LHCN-M2 (cell line): ENCODE measurements at places on chromosomes 4 and X.
A peak's percentile ranks its signal among the peaks of the same experiment; 100 is the strongest.

DNA sequence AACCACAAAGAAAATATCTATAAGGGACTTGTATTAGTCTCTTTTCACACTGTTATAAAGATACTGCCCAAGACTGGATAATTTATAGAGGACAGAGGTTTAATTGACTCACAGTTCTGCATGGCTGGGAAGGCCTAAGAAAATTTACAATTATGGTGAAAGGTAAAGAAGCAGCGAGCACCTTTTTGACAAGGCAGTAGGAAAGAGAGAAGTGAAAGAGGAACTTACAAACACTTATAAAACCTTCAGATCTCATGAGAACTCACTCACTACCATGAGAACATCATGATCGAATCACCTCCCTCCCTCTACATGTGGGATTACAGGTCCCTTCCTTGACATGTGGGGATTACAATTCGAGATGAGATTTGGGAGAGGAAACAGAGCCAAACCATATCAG, 856.0 kb downstream of the TRAM1L1 start:
- no peak for DNase-seq

- DNase-seq, result peak; percentile 53
Observed at GRCh38 chr4:13455411-13455810, 28.7 kb downstream of the RAB28 start.

- DNase-seq, result no peak
Observed at GRCh38 chr4:76216975-76217814, 3.6 kb upstream of the SCARB2 start.

DNA sequence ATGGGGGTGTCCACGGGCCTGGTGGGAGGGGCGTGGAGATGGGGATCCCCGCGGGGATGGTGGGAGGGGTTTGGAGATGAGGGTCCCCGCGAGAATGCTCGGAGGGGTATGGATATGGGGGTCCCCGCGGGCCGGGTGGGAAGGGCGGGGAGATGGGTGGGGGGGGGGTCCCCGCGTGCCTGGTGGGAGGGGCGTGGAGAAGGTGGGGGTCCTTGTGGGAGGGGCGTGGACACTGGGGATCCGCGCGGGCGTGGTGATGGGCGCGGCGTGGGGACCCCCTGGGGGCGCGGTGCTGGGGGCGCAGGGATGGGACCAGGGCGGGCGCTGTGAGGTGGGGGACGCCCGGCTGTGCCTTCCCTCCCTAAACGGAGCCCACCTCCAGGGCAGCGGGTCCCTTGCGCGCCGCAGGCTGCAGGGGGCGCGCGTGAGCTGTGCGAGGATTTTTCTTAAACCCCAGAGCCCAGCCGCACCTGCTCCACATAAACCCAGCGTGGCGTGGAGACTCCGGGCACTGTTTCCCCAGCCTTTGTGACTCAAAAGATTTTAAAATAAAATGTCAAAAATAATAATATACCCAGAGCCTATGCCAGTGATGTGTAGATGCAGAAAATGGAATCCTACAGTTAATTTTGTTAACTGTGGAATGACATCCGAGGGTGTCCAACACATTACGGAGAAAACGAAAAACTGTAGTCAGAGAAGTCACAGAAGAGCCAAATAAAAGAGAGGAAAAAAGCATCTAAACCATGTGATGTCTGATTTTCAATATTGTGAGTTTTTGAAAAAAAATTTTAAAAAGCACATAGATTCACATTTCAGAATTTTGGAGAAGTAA, 1.5 kb upstream of the ASMTL start:
- peak; percentile 71 for DNase-seq

GRCh38 chr4:6772223-6772928, 10.2 kb upstream of the KIAA0232 start:
- peak; percentile 51 for DNase-seq

DNA sequence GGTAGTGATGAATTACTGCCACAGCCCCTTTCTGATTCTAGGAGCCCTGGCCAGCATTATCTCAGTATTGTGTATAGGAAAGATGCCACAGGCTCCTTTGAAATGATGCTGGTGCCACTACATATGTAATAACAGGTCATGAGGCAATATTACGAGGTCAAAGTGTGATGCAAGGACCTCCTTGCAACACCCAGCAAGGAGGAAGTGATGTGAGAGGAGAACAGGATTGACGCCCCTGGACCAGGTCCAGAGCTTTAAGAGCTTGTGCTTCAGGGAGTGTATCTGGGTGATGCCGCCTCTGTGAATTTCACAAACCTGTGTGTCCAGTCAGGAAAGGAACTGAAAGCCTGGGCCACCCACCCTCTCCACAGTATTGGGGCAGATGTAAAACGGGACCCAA, 261.8 kb downstream of the MID1IP1 start:
- no peak for DNase-seq

DNA sequence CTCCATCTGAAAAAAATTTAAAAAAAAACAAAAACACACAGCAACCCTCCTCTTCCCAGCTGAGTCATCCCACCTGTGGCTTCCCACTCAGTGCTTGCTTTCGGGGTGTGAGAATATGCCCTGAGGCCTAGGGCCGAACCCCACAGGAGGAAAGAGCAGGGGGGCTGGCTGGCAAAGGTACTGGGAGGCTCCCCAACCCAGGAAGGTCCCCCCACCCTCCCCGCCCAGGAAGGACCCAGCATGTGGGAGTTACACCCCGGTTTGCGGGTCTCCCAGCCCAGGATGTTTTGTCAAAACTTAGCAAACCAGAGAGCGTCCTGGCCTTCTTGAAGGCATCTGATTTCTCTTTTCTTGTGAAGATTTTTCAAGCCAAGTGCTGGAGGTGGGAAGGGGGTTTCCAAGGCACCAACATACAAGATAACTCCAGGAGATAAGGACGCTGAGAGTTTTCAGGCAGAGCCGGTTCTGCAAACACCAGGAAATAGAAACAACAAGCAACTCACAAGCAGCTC, 25.7 kb upstream of the CSF2RA start:
- no peak for DNase-seq

DNA sequence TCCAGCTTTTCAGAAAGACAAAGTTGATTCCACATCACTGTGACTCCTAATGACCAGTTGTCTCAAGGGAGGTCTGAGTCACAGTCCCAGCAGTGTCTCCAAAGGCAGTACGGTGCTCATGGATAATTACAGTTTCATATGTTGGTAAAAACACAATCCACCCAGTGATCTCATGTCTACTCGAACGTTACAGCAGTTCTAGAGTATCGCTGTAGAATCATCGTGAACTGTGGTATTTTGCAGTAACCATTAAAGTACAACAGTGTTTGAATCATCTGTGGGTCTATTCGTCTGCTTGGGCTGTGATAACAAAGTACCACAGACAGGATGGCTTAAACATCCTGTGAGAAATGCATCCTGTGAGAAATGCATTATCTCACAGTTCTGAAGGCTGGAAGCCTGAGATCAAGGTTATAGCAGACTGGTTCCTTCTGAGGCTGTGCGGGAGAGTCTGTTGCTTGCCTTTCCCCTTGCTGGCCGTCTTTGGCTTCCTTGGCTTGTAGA, 121.1 kb upstream of the SORBS2 start:
- peak; percentile 95 for DNase-seq

DNA sequence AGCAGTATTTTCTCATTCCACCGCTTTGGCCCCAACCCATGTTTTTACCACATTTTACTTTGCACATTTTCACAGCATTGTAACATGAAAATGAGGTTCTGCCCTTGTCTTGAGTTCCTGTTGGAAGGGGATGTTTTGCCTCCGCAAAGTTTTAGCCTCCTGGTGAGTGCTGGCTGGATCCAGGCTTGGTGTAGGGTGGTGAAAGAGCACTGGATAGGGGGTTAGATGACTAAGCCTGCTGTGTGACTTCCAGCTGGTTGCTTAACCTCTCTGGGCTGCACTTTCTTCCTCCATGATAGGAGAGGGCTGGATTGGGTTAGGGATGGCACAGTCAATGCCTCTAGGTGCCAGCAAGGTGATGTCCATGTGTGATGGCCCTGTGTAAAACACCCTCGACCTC, 28.9 kb downstream of the CYTL1 start:
- DNase-seq, result no peak

DNA sequence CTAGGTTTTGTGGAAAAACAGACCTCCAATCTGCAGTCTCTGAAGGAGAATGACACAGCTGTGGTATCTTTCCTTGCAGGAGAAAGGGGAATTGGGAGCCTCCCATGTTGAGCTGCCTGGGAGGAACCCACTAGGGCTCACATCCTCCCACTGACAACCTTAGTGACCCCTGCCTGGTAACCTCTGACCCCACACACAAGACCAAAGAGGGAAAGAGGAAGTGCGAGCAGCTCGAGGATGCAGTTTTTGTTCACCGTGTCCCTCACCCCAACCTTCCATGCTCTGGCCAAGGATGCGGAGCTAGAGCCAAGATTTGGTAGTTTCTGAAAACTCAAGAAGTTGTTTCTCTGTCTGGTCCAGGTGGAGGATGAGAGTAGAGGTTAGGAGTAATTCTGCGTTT, 5.4 kb upstream of the ZXDA start:
- DNase-seq, result no peak

GRCh38 chrX:38657562-38657961, 96.2 kb downstream of the TSPAN7 start:
- DNase-seq, result no peak

DNA sequence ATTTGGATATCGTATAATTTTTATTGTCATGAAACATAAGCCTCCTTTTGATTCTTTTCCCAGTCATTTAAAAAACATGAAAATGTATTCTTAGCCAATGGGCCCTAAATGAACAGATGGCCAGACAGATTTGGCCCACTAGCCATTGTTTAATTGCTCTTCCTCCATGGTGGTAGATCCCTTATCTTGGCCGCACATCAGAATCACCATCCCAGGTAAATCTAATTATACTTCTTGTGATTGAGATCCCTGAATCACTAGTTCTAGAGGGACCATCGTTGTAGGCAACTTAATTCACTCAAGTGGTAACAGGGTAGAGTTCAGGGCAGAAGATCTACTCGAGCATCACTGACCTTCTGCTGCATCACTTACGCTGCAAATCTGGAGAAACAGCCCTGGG, 24.1 kb upstream of the VCX3A start:
- no peak for DNase-seq

- DNase-seq, result no peak
Observed at GRCh38 chrX:14295426-14295825, 233.9 kb upstream of the GLRA2 start.

- peak; percentile 50 for DNase-seq
Observed at GRCh38 chr4:177339477-177340374, 30.1 kb downstream of the NEIL3 start.

DNA sequence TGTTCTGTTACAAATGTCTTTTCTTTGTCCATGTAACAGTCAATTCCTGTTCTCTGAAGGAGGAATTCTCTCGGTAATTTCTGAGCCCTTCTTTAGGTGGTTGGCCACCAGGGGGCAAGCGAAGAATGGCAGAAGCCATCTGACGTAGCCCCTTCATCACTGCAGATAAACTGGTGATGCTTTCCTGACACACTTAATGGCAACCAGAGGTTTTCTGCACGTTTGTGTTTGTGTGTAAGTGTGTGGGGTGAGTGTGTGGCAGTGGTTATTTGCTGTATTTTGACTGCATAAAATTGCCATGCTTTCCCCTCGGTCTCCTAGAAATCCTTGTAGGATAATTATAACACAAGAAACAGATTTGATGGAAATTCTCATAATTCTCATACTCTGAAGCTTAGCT, 64.8 kb upstream of the STOX2 start:
- DNase-seq, result peak; percentile 58

DNA sequence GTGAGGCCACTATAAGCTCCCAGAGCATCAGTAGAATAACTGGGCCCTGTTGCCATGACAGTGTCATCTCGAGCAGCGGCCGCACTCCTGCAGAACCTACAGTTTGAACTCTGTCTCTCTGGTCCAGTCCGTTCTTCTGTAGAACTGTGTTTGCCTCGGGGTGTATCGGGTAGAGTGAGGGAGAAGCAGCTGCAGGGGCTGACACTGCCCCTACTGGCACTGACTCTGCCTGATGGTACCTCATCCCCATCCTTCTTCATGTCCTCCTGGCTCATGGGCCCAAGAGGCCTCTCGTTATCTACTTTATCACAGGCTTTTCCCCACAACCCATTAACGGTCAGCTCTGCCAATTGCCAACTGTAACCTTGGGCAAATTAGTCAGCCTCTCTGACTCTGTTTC, 96.5 kb downstream of the NPNT start:
- DNase-seq, result peak; percentile 6

GRCh38 chr4:140497747-140498636, at the start of gene MGAT4D:
Gene MGAT4D (minus strand): TSS chr4:140498293. CDS start chr4:140498222, 71 bp downstream.
- DNase-seq, result no peak

DNA sequence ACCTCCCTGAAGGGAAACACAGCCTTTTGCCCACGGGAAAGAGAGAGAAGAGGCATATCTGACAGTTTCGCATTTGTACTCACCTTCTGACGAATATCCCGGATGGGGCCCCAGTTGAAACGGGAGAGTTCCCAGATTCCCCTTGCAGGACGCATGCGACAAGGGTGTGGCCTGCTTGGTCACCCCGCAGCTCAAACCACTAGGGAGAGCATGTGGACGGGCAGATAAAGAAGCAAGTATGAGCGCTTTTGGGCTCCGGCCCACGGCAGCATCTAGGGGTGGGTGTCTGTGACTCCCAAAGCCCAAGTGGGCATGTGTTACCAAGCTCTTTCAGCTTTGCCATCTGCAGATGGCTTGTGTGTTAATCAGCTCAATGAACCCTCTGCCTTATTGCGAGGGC, 70.1 kb upstream of the MED14 start:
- DNase-seq, result no peak

DNA sequence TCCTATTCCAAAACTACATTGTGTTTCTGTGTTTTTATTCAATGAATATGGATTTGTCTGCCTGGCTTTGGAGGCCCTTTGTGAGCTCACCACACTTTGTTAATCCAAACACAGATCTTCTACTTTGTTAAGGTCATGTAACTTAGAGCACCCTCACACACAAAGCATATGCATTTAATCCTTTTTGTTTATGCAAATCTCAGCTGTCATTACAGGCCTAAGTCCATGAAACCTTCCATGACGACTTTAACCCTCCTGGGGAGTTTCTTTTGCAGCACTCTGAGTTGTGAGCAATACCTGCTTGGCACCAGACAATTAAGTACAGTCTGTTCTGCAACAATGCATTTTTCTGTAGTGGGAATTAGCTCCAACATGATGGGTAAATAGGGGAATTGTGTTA, 14.9 kb downstream of the CCSER1 start:
- DNase-seq, result no peak

DNA sequence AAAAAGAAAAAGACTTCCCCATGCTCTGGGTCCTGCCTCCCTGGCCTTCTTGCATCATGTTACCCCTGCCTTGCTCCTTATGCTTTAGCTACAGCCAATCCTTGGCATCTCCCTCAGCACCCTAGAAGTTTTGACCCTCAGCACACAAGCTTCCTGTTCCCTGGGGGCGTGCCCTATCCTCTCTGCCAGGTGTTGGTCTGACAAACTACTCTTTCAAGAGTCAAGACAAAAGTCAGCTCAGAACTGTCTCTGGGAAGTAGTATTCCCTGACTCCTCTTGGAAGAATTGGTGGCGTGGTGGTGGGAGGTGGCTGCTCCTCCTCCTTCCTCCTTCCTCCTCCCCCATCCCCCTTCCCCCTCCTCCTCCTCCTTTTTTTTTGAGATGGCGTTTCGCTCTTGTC, 41.0 kb downstream of the PRPS1 start:
- DNase-seq, result no peak

- DNase-seq, result peak; percentile 27
Observed at GRCh38 chr4:145218251-145218650, 37.9 kb upstream of the OTUD4 start.
